ENCODE measurements at places on chromosomes 12 and 14. TPM values are rescaled to one million over a fixed set of nuclear protein-coding genes. Genes with fewer than 3 reads are reported as not detected.

The LLPH gene
- total RNA-seq = 63.0 TPM

The ZC3H14 gene
- total RNA-seq = 67.0 TPM

The RERG gene
- 0.36 TPM for total RNA-seq

The NANOG gene
- total RNA-seq = not detected

The TMEM179 gene
- 0.10 TPM for total RNA-seq

The ENDOU gene
- not detected for total RNA-seq

The OR6C2 gene
- total RNA-seq = not detected

The ZNF410 gene
- 43.9 TPM for total RNA-seq

The FAM234B gene
- total RNA-seq = 4.4 TPM

The CDC42BPB gene
- 72.8 TPM for total RNA-seq

The DPPA3 gene
- total RNA-seq = not detected

The FOXG1 gene
- 0.08 TPM for total RNA-seq

The KLRK1 gene
- not detected for total RNA-seq

The C12orf76 gene
- 7.7 TPM for total RNA-seq

The RNASE3 gene
- not detected for total RNA-seq

The RPL10L gene
- not detected for total RNA-seq

The SPTB gene
- 0.80 TPM for total RNA-seq

The NGDN gene
- 66.7 TPM for total RNA-seq

The SERPINA10 gene
- total RNA-seq = 0.06 TPM

The ST8SIA1 gene
- 0.11 TPM for total RNA-seq

The SERPINA6 gene
- total RNA-seq = 0.99 TPM

The GSG1 gene
- 0.23 TPM for total RNA-seq

The GPR68 gene
- total RNA-seq = 0.06 TPM

The GALNT9 gene
- 7.5 TPM for total RNA-seq

The AICDA gene
- total RNA-seq = 0.05 TPM

The DAO gene
- not detected for total RNA-seq

The SLC6A13 gene
- 0.22 TPM for total RNA-seq
